ENCODE measurements at places on chromosomes 3 and 15.
A peak's percentile ranks its signal among the peaks of the same experiment; 100 is the strongest.

GRCh38 chr3:62467966-62468722 lies 94.8 kb upstream of the FEZF2 start:
- DNase-seq, result no peak

DNA sequence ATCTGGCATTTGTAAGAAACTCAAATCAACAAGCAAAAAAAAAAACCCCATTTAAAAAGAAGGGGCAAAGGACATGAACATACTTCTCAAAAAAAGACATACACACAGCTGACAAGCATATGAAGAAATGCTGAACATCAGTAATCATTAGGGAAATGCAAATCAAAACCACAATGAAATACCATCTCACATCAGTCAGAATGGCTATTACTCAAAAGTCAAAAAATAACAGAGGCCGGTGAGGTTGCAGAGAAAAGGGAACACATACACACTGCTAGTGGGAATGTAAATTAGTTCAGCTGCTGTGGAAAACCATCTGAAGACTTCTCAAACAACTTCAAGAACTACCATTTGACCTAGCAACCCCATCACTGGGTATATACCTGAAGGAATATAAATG lies 199.4 kb upstream of the THBS1 start:
- DNase-seq, result no peak

DNA sequence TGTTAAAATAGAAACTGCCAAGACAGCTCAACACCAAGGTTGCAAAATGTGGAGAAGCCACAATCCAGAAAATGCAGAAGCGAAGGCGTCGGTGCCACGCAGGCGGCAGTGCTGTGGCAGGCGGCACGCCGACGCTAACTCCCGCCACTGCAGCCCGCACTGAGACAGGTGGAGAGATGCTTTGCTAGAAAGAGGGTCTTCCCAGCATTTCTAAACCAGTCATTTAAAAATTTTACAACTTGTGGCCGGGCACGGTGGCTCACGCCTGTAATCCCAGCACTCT lies 23.2 kb downstream of the CYFIP1 start:
- DNase-seq, result no peak

DNA sequence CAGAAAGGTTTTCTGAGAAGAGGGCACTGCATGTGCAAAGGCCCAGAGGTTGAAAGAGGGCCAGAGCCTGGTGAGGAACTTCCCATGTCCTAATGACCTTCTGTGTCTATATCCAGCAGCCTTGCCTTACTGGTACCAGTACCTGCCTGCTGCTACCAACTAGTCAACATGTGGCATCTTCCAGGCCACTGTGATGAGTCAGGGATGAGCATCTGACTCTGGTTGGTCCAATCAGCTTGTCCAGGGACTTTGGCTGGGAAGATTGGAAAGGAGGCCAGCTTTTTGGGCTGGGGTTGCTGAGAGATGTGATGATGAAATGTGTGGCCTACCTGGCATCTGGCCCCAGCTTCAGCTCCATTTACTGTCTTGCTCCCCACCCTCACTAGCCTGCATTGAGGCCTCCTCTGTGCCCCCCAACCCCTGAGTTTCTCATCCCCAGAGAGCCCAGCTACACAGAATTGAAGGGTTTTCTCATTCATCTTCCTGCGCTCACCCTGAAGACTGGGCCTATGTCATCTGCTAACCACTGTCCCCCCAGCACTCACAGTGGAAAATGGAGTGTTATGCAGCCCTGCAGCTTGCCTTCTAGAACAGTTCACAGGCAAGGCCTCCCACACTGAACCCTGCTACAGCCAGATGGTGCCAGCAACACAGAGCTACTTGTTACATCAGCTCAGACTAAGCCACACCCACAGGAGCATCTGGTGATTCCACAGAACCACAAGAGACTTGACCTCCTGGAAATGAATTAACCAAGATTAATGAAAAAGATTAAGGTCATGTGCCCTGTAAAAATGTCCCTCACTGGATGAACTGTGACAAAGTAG lies 1.3 kb upstream of the TWF2 start:
- DNase-seq, result peak; percentile 68

- DNase-seq, result no peak
These were observed 938.4 kb upstream of the SEMA6D start for GRCh38 chr15:46778876-46779275.

DNA sequence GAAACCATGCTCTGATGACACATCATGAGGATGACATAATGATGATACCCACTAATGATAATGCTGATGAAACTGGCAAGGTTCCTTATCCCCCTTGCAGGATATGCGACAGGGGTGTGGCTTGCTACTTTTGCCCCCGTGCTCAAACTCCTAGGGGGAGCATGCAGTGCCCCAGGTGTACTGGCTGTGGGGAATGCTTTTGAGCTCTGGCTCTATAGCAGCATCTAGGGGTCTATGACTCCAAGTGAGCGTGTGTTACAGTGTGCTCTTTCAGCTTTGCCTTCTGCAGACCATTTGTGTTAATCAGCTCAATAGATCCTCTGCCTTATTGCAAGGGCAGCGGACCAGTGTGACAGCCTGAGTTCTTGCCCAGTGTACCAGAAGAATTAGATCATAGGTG lies 1239.5 kb downstream of the SI start:
- DNase-seq, result no peak

- no peak for DNase-seq
These were observed 22.6 kb downstream of the CRTC3 start for GRCh38 chr15:90552162-90552928.

DNA sequence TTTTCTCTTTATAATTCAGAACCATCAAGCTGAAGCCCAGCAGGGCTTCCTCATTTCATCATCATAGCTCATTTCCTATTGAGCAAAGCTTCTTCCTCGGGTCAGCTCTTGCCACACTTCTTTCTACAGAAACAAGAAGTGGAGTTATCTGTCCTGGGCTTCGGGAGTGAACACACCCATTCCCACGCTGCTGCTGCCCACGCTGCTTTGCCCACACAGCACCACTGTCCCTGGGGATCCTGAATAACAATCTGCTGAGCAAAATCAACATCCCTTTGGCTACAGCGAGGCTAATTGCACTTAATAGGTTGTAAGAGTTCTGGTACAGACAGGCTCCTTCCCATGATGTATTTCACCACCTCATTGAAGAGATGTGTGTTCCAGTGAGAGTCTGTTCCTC lies 23.7 kb downstream of the CEP19 start:
- no peak for DNase-seq

DNA sequence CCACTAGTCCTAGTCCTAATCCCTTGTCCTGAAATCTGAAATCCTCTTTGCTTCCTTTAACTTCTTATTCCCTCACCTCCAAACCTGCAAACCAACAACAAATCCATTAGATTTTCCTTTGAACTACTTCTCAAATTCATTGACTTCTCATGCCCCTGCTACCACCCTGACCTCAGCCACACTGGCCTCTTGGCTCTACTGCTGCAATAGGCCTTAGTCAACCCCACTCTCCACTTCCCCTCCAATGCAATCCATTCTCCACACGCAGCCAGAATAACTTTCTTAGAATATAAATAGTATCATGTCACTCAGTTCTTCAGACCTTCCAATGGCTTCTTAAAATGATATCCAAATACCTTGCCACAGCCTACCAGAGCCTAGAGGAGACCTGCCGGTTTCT lies 131.1 kb upstream of the GADL1 start:
- DNase-seq, result no peak

DNA sequence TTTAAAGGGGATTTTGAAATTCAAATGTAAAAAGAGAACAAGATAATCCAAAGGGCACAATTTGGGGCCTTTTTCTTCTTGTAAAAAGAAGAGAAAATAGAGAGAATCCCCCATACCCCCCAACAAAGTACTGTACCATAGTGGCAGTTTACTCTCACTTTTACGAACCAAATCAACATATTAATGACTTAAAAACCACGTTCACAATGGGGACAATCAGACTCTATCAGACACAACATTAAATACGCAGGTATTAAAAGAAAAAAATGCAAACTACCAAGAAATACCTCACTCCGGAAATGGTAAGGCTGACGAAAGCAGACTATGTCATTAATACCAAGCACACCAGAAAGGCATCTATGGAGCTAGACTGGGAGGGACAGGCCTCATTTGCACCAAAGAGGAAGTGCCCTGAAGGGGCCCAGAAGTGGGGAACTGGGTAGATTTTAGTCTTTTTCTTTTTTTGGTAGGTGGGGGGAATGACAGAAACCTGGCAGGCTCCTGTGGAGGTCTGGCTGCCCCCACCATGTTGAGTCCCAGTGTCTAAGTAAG lies 134.3 kb downstream of the TIGIT start:
- DNase-seq, result no peak

DNA sequence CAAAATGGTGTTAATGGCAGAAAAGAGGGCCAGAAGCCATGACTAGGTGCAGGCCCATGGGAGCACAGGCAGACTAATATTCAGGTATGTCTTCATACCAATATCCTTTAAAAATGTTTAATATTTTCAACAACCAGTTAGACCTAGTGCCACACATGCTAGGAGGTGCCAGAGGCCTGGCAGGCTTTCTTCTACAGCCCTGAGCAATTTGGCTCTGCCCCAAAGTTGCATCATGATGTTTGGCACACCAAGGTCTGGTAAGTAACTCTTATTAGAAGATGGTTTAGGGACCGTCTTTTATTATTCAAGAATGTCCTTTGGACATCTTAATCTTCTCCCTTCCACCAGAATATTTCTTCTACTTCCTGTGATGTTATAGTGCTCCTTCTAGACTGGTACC lies 34.8 kb downstream of the MITF start:
- DNase-seq, result no peak

DNA sequence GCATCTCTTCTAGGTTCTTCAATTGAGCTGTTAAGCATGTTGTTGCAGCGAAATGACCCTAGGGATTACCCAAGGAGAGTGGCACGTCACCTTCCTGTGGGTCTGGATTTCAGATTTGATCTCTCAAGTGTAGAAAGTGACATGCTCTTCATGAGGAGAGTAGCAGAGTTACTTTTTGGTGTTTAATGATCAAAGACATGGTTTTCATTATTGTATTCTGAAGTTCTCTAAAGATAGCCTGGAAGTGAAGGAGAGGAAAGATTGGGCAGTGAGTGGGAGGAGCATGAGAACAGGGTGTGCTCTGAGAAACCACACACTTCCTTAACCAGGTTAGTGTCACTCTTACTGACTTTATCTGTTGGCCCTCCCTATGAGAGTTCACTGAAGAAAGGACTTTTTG lies 153.6 kb downstream of the AKAP13 start:
- DNase-seq, result peak; percentile 43

DNA sequence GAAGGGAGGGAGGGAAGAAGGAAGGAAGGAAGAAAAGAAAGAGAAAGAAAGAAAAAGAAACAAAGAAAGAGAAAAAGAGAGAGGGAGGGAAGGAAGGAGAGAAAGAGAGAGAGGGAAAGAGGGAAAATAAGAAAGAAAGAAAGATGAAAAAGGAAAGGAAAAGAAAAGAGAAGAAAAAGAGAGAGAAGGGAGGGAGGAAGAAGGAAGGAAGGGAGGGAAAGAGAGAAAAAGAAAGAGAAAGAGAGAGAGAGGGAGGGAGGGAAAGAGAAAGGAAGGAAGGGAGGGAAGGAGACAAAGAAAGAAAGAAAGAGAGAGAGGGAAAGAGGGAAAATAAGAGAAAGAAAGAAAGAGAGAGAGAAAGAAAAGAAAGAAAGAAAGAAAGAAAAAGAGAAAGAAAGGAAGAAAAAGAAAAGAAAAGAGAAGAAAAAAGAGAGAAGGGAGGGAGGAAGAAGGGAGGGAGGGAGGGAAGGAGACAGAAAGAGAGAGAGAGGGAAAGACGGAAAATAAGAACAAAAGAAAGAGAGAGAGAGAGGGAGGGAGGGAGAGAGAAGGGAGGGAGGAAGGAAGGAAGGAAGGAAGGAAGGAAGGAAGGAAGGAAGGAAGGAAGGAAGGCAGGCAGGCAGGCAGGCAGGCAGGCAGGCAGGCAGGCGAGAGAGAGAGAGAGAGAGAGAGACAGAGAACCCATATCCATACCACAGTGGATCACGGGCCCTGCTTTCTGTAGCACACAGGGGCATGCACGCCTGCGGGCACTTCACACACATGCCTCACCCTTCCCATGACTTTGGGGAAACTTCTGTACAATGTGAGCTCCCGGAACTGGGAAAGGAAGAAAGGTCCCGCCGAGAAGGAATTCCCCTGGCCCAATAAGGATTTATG lies 52.5 kb downstream of the ADCY5 start:
- DNase-seq, result no peak

DNA sequence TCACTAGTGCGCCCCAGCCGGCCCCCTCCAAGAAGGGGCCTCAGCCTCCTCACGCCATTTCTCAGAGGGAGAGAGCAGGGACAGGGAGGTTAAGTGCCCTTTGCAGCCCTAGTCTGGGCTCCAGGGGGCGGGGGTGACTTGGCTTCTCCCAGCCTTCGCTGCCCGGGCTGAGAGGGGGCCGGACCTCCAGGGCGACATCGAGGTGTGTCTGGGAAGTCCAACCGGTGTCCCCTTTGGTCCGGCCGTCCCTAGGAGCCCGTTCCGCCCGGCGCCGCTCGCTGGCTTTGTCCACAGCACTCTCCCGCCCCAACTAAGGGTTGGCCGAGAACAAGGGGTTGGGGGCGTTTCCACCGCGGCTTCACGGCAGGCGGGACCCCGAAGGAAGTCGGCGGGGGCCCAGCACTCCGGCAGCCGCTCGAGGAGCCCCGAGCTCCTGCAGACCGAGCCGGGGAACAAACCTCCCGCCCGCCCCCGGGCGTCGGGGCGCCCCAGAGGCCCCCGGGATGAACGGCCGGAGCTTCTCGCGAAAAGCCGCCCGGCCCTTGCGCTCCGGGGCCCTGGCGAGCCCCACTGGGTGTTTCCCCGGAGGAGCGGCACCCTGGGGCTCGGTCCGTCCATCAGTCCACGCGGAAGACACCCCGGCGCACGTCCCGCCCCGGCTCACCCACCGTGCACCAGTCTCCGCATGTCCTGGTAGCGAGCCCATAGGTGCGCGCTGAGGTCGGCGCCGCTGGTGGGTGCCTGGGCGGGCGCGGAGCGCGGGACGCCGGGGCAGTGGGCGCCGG lies 627 bp downstream of the NT5DC2 start:
- no peak for DNase-seq

GRCh38 chr3:141384157-141384556 lies 15.9 kb downstream of the ZBTB38 start:
- DNase-seq, result no peak

- DNase-seq, result no peak
These were observed 67.7 kb downstream of the CCNL1 start for GRCh38 chr3:157092230-157092629.

- no peak for DNase-seq
These were observed 320.1 kb downstream of the PYDC2 start for GRCh38 chr3:191781044-191781443.

DNA sequence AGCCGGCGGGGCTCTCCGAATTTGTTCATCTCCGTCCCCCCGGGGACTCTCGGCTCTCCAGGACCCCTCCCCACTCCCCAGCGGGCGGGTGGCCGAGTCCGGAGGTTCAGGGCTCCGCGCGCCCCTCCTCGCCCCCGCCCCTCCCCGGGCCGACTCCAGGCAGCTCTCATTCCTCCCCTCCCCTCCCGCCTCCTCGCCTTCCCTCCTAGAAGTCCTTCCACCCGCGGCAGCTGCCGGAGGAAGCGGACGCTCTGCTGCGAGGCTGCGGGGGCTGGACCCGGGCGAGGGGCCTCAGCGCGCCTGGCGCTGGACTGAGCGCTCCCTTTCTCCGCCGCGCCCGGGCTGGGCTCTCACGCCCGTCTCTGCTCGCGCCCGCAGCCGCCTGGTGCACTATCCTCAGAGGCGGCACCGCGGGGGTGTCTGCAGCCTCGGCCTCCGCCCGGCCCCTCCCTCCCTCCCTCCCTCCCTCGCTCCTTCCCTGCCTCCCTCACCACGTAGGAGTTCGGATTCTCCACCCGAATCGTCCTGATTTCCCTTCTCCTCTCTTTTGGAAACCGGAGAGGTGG lies at the start of gene ROBO2:
Gene ROBO2 (plus strand): TSS at position 494 of the 566 bp plus-strand sequence. CDS start 687 bp downstream, outside the sequence.
- no peak for DNase-seq

GRCh38 chr15:93210995-93211394 lies 122.0 kb upstream of the RGMA start:
- DNase-seq, result no peak

All from CD4-positive, alpha-beta T cell treated with Interleukin-10 for 1 hour (primary cell).